ENCODE measurements at places on chromosomes 2 and 18.

DNA sequence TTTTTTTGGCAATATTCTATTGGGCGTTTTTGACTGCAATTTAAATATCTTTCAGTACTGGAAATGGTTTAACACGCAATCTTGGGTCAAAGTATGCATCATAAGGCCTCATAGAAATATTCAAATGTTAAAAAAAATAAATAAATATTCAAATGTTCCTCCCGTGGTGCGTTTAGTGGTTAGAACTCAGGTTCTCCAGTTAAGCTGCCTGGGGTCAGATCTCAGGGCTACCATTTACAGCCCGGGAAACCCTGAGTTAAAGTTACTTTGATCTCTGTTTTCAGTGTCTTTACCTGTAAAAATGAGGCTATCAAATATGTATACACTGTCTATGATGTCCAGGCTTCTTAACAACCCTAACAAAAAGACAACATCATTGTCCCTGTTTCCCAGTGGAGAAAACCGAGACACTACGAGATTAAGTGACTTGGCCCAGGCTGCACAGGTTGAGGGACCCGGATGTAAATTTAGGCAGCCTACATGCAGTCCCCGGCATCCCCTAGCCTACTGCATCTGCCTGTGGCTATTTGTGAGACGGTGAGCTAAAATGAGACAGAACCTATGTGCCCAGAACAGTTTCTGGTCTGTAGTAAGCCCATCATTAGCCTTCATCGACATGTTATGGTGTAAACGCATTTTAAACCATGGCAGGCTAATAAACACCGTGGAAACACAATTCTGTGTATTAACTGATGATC is 1.7 kb downstream of the FHL2 start:
- no peak overlapping the region for H3K27ac ChIP-seq
- H3K4me1 ChIP-seq = peaks cover 12% of the 10 kb centered on the region
- no peak for DNase-seq
- H3K4me3 ChIP-seq = no peak overlapping the region
- H3K27me3 ChIP-seq = peaks cover 6% of the 10 kb centered on the region
- H3K36me3 ChIP-seq = no peaks in the 10 kb centered on the region

DNA sequence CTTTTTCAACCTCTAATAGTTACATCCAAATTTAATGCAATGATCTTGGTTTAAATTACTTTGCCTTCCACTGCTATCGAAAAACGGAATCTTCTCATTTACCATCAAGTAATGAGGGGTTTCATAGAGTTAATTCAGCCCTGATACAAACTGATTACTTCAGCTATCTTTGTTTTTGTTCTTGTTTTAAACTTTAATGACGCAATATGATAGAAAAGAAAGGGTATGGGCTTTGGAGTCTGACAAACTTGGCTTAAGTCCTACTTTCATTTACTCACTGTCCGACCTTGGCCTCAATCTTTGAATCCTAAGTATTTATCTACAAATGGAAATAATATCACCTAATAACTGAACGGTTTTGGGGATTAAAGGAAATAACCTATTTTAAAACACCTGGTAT is 16.1 kb downstream of the ADAM17 start:
- H3K4me3 ChIP-seq = no peak overlapping the region
- H3K4me1 ChIP-seq = peaks cover 11% of the 10 kb centered on the region

DNA sequence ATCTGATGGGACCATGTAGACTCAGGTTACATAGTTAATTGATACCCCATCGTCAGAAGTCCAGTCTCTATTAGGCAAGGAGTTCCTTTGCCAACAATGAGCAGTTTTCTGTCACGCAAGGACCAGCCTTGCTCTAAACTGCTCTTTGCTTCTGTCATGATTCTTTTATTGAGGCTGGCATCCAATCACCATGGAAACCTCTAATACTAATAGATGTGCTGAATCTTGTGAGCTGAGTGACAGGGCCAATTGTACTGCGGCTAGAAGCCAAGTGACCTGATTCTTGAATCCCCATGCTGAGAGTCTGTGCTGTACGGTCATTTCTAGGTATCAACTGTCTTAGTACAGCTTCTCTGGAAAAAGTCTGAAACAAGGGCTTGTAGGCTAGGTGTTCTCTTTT is 395.6 kb downstream of the RND3 start:
- no peaks in the 10 kb centered on the region for H3K36me3 ChIP-seq
- H3K27me3 ChIP-seq = no peaks in the 10 kb centered on the region
- no peak overlapping the region for H3K4me3 ChIP-seq
- H3K4me1 ChIP-seq = no peaks in the 10 kb centered on the region

GRCh38 chr2:177669625-177670330 is 277.2 kb downstream of the AGPS start:
- no peaks in the 10 kb centered on the region for H3K4me1 ChIP-seq
- peaks cover 4% of the 10 kb centered on the region for H3K27me3 ChIP-seq
- no peaks in the 10 kb centered on the region for H3K36me3 ChIP-seq
- no peak overlapping the region for H3K27ac ChIP-seq
- H3K4me3 ChIP-seq = no peak overlapping the region

DNA sequence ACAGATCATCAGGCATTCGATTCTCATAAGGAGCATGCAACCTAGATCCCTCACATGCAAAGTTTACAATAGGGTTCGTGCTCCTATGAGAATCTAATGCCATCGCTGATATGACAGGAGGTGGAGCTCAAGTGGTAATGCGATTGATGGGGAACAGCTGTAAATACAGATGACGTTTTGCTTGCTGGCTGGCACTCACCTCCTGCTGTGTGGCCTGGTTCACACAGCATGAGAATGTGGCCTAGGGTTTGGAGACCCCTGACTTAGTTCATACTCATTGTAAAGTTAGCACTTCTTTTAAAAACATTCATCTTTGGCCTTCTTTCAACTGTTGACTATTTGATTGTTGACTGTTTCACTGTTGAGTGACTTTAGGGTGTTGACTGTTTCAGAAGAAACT is 8.7 kb upstream of the CHMP1B start:
- no peaks in the 10 kb centered on the region for H3K36me3 ChIP-seq
- no peaks in the 10 kb centered on the region for H3K4me1 ChIP-seq
- no peak overlapping the region for H3K4me3 ChIP-seq
- DNase-seq = no peak
- H3K27me3 ChIP-seq = no peaks in the 10 kb centered on the region

- H3K4me3 ChIP-seq = no peak overlapping the region
- DNase-seq = no peak
These were observed 72.8 kb upstream of the DSEL start for GRCh38 chr18:67589325-67589724.

DNA sequence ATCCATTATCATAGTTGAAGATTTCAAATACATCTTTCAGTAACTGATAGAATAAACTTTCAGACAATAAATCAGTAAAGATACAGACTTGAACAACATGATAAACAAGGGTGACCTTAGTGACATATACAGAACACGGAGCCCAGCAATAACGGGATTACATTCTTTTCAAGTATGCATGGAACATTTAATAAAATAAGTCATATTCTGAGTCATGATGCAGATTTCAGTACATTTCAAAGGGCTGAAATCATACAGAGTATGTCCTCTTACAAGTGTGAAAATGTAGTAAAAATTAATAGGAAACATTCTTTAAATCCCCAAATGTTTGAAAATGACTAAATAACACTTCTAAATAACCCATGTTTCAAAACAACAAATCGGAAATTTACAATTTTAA is 17.2 kb upstream of the KLHL29 start:
- no peak overlapping the region for H3K27ac ChIP-seq
- no peaks in the 10 kb centered on the region for H3K4me1 ChIP-seq
- H3K4me3 ChIP-seq = no peak overlapping the region
- H3K27me3 ChIP-seq = no peaks in the 10 kb centered on the region
- no peak for DNase-seq
- no peaks in the 10 kb centered on the region for H3K36me3 ChIP-seq

DNA sequence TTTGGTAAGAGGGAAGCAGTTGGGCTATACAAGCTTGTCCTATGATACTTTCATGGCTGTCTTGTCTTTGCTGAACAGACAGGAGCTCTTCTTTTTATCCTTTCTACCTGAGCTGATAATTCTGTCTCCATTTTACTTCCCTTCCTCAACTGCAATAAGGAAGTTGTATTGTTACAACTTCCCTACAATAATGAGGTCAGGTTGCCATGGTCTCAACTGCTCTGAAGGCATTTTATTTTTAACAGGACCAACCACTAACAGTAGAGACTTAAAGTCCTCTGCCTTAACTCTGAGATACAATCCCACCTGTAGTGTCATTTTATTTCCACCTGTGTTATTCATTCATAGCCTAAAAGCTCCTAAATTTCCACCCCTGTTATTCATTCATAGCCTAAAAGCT is 118.6 kb upstream of the PGAP1 start:
- no peaks in the 10 kb centered on the region for H3K4me1 ChIP-seq
- no peaks in the 10 kb centered on the region for H3K27me3 ChIP-seq
- H3K36me3 ChIP-seq = peaks cover 5% of the 10 kb centered on the region
- H3K27ac ChIP-seq = no peak overlapping the region
- no peak overlapping the region for H3K4me3 ChIP-seq
- DNase-seq = no peak

- DNase-seq = no peak
- H3K4me3 ChIP-seq = no peak overlapping the region
- no peaks in the 10 kb centered on the region for H3K4me1 ChIP-seq
- H3K27ac ChIP-seq = no peak overlapping the region
- no peaks in the 10 kb centered on the region for H3K36me3 ChIP-seq
These were observed 137.2 kb downstream of the SPP2 start for GRCh38 chr2:234187646-234188174.

DNA sequence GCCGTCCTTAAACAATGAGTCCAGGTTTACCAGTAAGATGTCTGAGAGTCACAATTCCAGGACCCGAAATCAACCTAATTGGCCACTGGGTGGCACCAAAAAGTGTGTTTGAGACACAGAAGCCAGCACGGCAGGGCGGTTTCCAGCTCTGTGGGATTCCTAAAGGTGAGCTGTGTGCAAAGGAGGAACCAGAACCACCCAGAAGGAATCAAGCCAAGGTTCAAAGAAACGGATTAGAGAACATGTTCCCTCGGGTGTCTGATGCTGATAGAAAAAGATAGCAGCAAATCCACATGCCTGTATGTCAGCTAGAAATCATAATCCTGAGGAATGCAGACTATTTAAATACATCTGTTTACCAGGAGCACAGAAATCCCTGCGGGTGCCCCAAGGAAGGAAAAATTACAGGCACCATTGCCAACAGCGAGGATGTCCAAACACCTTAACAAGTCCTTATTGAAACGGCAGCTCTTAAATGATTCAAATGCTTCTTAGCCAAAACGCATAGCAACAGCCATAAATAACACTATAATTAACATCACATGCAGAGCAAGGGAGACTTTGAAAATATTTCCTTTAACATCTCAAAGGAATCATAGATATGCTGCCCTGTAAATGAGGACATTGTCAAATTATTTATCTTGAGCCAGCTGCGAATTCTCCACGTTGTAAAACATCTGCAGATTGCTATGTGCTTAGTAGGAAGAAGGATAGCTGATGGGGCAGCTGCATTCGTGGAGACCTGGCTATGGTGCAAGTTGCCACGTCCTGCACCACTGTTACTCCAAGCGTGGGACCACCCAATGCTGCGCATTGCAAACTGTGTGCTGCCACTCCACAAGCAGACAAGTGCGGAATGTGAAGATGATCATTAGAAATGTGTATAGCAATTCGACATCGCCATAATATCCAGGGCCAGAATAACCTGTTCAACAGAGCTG is 318.7 kb upstream of the NCKAP5 start:
- H3K4me1 ChIP-seq = no peaks in the 10 kb centered on the region
- H3K4me3 ChIP-seq = no peak overlapping the region
- H3K36me3 ChIP-seq = no peaks in the 10 kb centered on the region
- DNase-seq = peak; percentile 20

DNA sequence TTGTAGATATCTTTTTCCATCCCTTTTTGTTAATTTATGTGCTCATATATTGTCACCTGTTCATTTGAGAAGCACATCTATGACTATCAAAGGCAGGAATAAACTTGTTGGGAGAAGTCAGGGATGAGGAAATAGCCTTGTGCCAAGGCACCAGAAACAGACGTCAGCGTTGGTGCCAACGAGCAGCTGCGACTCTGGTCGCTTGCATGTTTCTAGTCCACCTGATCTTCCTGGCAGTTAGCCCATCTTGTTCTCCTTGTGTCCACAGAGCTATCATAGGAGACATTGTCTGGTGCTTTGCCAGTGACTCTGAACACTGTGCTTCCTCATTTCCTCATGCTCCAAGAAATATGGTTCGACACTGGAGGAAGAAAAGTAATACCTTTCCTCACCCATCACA is 374.4 kb downstream of the PTPRM start:
- no peaks in the 10 kb centered on the region for H3K27me3 ChIP-seq
- no peaks in the 10 kb centered on the region for H3K36me3 ChIP-seq
- peaks cover 6% of the 10 kb centered on the region for H3K4me1 ChIP-seq

GRCh38 chr2:62660087-62660486 is 45.4 kb upstream of the EHBP1 start:
- H3K4me3 ChIP-seq = no peak overlapping the region
- no peaks in the 10 kb centered on the region for H3K4me1 ChIP-seq
- no peaks in the 10 kb centered on the region for H3K27me3 ChIP-seq
- H3K27ac ChIP-seq = no peak overlapping the region

Data from CD8-positive, alpha-beta memory T cell (primary cell).